Fibroblast of skin of abdomen (primary cell): ENCODE measurements at places on chromosomes 12 and 14.

DNA sequence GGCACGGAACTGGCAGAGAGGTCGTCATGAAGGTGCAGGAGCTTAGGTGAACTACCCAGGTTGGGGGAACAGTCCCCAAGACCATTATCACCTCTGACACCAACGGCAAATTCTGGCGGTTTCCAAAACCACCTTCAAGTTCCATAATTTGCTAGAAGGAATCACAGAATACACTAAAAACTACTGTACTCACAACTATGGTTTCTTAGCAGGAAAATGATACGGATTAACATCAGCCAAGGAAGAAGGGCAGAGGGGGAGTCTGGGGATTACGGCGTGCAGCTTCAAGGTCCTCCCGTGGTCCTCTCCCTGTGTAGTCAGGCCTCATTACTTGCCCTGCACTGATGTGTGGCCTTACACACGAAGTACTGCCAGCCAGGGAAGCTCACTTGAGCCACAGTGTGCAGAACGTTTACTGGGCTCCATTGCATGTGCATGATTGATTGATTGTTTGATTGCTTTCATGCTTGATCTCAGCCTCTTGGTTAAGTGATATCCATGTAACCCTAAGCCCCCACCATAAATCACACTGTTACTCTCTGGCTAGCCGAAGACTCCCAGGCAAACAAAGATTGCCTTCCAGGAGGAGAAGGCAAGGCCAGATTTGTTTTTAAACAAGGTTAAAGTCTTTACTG, 837 bp upstream of the STX2 start:
- no peak for DNase-seq

GRCh38 chr12:7972734-7973456, 36.9 kb upstream of the SLC2A3 start:
- no peak for DNase-seq

- DNase-seq, result no peak
Measured at GRCh38 chr14:78202976-78203375, 32.8 kb downstream of the NRXN3 start.

DNA sequence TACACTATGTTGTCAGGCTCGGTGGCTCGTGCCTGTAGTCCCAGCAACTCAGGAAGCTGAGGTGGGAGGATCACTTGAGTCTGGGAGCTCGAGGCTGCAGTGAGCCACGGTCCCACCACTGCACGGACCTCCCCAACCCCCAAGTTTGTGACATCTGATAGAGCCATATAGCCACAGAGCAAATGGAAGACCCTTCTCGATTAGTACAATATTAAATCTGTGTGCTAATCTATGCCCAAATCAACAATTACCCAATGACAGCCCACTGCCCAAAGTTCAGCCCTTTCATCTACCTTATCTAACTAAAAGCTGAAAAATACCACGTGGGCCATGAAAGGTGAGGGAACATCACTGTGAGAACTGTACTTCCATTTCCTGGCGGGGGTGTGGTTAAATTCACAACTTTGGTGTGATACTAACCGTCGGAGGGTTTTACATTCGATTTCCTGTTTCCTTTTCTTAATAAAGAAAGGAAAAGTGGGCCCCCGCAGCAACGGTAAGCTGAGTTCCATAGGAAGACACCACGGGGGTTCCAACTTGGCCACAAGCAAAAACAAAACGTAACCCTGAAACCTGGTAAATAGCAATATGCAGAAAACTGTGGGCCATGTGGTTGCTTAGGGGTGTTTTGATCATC, 31.2 kb upstream of the FOS start:
- no peak for DNase-seq

GRCh38 chr12:100706033-100706432, 88.5 kb upstream of the ANO4 start:
- DNase-seq, result peak; percentile 27

DNA sequence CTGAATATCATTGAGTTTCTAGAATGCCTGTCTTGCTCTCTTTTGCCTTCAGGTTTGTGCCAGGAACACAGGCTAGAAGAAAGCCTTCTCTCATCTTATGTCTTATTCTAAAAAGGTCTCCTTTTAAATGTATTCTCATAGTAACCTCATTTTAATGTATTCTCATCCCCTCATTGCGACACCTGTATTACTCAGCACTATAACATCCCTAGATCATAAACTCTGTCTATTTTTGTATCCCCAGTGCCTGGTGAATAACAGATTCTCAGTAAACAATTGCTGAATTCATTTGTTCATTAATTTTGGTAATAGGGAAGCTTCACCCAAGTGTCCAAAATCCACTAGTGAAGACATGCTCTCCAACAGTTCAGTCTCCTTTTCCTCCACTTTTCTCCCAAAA, 8.8 kb upstream of the LRRK2 start:
- no peak for DNase-seq

GRCh38 chr12:118830296-118830695, 151.0 kb upstream of the SRRM4 start:
- no peak for DNase-seq

GRCh38 chr12:108646600-108647579, 13.2 kb upstream of the SELPLG start:
- no peak for DNase-seq

DNA sequence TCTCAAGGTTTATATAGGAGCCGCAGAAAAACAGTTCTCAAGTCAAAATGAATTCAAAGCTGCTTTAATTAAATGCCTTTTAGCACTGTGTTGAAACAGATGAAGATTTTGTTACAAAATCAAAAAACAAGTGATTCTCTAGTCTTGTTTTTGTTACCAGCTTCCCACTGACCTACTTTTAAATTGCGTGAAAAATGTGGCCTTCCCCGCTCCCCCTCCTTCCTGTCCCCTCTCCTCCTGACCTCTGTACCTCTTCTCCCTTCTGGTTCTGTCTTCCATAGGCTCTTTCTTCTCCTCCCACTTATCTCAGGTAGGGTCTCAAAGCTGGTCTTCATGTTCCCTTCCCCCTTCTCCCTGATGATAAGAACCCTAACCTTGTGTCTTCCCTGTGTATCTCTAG, 90.0 kb upstream of the MDM1 start:
- DNase-seq, result no peak

DNA sequence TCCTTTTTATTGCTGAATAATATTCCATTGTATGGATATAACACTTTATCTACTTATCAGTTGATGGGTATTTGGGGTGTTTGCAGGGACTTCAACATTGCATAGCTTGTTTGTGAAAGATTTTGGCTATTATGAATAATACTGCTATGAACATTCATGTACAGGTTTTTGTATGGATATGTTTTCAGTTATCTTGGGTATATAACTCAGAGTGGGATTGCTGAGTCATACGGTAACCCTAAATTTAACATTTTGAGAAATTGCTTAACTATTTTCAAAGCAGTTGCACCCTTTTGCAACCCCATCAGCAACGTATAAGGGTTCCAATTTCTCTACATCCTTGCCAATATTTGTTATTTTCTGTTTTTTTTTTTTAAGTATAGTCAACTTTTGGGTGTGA, 27.3 kb upstream of the HELB start:
- no peak for DNase-seq

- no peak for DNase-seq
Measured at GRCh38 chr12:124538194-124539082, 29.0 kb downstream of the NCOR2 start.

GRCh38 chr12:19894050-19894449, 454.8 kb downstream of the AEBP2 start:
- DNase-seq, result peak; percentile 73

GRCh38 chr14:72904840-72905561, 11.1 kb upstream of the DPF3 start:
- DNase-seq, result peak; percentile 79

DNA sequence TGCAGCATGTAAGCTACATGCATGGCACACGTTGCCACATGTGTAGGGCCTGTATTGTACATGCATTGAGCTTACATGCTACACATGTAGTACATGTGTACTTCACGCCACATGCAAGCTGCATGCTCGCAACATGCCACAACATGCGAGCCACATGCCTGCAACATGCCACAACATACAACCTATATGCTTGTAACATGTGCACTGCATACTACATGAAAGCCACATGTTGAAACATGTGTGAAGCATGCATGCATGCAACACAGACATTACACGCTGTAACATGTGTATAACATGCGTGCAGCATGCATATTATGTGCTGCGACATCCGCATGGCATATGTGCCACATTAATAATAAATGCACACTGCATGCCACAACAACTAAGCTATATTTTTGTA, 9.1 kb upstream of the TMTC1 start:
- DNase-seq, result no peak

GRCh38 chr14:33692762-33693161, 258.1 kb downstream of the EGLN3 start:
- DNase-seq, result peak; percentile 86

GRCh38 chr12:118119449-118119879, 15.7 kb upstream of the VSIG10 start:
- no peak for DNase-seq

DNA sequence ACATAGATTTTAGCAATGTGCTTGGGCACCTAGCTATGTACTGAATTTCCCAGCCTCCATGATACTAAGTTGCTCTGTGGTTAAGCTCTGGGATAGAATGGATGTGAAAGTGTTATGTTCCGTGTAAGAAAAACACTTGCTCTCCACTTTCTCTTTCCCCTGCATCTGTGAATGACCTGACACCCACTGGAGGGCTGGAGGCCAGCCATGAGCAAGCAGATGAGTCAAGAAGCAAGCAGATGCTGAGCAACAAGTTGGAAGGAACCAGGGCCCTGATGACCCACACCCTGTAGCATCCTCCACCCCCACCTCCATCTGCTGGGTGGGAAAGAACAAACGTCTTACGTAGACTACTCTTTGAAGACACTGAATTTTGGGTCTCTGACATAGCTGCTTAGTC, 56.6 kb downstream of the EID3 start:
- no peak for DNase-seq

GRCh38 chr12:39959031-39959430, 146.8 kb downstream of the SLC2A13 start:
- no peak for DNase-seq

DNA sequence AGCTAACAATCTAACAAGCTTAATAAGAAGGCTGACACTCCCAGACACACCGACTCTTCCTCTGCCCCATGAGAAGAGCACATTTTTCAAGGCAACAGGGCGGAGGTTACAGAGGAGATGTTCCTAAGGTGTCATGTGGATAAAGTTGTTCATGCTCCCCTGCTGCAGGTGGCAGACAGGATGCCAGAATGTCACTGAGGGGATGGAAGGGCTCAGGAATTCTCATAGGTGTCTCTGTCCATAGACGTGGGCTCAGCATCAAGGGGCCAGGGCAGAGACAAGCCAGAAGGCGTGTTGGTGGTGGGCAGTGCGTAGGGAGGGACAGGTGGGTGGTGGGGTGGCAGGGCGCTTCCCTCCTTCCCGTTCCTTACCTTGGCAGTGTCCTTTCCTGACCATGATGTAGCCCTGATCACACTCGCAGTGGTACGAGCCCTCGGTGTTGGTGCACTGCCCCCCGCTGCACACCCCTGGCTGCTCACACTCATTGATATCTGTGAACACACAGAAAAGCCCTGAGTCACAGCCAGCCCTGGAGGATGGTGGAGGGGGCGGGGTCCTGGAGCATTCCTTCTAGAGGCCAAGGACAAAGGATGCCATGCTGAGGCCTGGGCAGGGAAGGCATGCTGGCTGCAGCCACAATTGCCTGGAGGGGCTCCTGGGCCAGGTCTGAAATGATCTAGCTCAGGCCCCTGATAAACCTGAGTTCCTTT, 23.0 kb downstream of the ISCA2 start:
- DNase-seq, result peak; percentile 31

DNA sequence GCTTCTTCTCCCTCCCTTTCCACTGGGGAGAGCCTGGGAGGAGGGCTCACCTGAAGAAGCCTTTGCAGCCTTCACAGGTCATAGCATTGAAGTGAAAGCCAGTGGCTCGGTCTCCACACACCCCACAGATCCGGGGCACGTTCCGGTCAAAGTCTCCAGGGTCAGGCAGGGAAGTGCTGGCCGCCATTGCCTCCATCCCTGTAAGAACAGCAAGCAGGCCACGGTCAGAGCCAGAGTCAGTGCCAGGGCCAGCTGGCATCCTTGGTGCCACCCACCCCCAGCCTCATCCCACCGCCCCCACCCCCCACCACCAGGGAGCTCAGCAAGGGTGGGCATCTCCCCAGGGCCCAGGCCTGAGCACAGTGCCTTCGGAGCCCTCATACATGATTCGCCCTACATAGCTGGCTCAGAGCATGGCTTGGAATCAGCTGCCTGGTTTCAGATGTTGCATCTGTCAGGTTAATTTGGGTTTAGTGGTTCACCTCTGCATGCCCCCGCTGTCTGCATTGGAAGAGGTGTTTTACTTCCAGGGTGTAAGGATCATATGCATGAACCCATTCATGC, 25.8 kb downstream of the VDR start:
- no peak for DNase-seq

- DNase-seq, result no peak
Measured at GRCh38 chr14:90780519-90780918, 35.7 kb downstream of the TTC7B start.

DNA sequence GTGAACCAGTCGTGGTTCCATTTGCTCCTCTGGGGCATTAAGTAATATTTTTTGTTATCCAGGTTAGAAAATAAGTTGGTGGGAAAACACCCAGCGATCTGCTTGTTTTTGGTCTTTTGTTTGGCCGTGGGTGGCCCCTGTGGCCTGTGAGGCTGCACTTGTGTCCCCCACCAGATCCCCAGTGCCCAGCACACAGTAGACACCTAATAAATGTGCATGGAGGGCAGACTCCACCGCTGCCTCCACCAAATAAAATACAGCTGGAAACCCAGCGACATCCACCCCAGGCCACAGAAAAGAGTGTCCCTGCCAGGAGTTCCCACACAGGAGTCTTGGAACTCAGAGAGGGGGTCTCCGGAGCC, 8.3 kb upstream of the PPP1R13B start:
- DNase-seq, result no peak

- no peak for DNase-seq
Measured at GRCh38 chr12:48071808-48072207, 34.1 kb downstream of the SENP1 start.

DNA sequence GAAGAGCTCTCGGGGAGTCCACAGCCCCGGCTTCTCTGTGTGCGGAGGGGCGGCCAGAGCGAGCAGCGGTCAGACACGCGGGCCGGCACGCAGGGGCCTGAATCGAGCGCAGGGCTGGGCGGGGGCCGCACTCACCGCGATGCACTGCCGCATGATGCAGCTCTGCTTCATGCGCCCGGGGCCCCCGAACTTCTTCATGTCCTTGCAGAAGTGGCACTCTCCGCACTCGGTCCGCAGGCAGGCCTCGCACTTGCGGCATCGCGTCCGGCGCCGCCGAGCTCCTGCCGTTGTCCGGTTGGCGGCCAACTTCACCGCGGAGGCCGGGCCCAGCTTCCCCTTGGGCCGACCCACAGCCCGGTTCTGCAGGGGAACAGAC, 53.1 kb downstream of the RNF34 start:
- DNase-seq, result no peak

GRCh38 chr12:21527451-21528180, 1.5 kb downstream of the SPX start:
- DNase-seq, result peak; percentile 31

GRCh38 chr14:50364792-50365191, 31.9 kb downstream of the CDKL1 start:
- DNase-seq, result no peak
